ENCODE measurements at places on chromosomes 3 and 15. TPM values are rescaled to one million over a fixed set of nuclear protein-coding genes. Genes with fewer than 3 reads are reported as not detected.

Gene BTLA
- 33.2 TPM for total RNA-seq

Gene NSUN3
- total RNA-seq, result 19.3 TPM

DNA sequence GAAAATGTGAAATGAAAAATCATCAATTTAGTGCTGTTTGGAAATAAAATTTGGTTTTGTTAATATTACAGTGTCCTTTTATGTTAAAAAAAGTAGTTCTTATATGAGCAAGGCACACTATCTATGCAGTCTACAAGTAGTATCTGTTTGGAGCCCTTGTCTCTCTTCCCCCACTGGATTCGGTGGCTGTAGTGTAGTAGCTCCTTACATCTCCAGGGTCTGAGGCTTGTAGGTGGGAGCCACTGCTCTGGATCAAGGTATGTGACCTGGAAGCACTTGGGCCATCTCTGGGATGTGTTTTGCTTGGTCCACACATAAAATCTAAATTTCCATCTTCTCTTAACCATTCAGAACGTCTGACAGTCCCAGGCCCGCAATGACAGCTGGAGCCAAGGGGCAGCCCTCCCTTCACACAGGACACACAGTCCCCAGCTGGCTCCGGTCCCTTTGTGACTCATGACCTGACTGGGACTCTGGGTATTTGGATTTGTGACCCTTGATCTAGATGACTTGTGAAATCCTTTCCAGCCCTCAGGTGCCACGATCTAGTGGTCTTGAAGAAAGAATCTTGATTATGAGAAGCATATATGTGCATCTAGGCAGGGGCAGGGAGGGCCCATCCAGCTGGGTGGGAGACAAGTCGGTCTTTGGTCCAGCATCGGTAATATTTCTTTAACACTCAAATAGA lies 80.0 kb downstream of the USP13 start:
- no peak for DNase-seq

DNA sequence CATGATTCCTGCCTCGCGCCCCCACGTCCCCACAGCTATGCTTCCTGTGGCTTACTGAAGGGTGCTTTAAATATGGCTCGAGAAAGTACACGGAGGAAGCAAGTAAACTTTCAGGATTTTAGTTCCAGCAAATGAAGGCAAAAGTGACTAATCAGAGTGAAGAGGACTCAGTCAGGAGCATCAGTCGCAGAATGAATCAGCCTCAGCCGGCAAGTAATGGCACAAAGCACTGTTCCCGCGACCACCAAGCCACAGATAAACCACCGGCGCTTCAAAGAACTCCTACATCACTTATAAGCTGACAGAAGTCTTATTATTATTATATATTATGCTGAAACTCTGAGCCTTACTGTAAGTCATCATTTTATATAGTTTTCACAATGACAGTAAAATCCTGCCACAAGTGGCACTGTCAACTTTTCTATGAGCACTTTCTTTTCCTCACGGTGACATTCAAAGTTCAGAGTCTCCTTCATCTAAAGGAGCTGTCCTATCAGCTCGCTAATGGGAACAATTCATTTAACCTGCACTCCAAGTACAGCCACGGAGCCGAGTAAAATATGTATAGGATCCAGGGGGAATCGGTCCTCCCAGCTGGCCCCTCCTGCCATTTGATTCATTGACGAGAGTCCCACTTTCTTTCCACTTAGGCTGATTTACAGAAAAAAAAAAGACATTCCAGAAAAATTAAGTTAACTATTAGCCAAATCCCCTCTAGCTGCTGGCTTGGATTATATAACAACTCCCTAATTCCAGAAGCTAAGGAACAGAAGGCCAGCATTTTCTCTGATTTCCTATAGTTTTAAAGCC lies 217.0 kb upstream of the ICE2 start:
- DNase-seq, result peak; percentile 71

DNA sequence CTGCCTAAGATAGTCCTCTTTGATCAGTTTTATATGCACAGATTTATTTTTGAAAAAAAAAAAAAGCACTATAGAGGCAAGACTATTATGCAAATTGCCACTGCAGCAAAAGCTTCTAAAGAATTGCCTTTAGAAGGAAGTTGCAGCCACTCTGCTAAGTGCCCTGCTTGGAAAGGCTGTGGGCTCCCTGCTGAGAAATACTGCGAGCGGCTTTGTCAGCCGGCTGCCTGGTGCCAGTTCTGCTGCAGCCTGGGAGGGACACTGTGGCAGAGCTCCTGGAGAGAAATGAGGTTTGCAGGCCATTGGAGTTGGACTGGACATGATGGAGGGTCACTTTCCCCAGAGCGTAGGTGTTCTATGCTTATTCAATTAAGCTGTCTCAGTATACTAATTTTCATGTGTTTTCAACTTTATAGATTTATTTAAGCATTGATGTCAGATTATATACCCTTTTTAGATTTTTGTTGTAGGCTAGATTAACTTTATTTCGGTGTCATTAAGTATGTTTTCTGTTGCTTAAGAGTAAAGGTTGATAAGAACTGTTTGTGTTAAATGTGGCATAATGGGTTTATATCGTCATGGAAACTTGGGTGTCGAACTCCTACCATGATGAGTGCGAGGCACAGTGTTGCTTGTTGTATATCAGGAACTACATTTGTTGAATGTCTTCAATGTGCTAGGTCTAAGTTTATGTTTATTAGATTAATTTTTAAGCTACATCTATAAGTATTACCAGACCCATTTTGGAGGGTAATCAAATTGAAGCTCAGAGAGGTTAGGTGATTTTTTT lies 6.6 kb downstream of the MAP2K5 start:
- DNase-seq, result no peak

DNA sequence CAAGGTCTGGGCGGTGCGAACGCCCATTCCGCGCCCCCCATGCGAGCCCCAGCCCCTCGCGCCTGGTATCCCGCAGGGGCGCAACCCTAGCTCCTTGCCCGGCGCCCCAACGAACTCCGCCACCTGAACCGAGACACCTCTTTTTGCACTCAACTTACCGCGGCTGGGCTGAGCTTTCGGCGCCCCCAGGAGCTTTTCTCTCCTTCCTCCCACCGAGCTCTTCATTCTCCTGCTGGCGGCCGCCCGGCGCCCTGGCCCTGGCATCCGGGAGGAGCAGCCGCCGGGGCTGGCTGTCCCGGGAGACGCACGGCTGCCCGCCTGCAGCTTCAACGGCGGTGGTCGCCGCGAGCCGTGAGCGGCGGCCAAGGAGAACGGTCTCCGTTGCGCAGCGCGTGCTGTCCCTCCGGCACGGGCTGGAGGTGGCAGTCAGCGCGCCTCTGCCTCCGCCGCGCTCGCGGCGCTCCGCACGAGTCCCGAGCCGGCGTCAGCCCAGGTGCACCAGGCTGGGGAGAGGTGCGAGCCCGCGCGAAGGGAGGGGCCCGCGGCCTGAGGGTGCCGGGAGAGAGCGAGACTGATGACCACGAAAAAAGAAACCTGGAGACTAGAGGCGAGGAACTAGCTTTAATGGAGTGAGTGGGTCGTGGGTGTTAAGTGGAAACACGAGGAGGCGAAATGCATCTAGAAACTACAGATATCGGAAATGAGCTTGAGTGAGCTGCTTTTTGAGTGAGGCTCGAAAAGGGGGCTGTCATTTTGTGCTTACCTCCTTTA lies 621.5 kb upstream of the ZNF385D start:
- no peak for DNase-seq
